Spinal cord (tissue), 10 donors: ENCODE measurements at places on chromosomes 3 and 15. TPM values are rescaled to one million over a fixed set of nuclear protein-coding genes. Genes with fewer than 3 reads are reported as not detected.

ZNF660 gene
- polyA plus RNA-seq: 9.3 TPM

TGM4 gene
- polyA plus RNA-seq: 0.08 TPM

CPB1 gene
- 0.19 TPM for polyA plus RNA-seq

STAC gene
- 7.2 TPM for polyA plus RNA-seq

RLBP1 gene
- 3.6 TPM for polyA plus RNA-seq

NRG4 gene
- 7.3 TPM for polyA plus RNA-seq

PSMD6 gene
- 88.3 TPM for polyA plus RNA-seq

ALDH1A3 gene
- polyA plus RNA-seq: 2.5 TPM

ALDH1A2 gene
- 23.4 TPM for polyA plus RNA-seq

PAK6 gene
- 25.7 TPM for polyA plus RNA-seq

MNS1 gene
- 15.9 TPM for polyA plus RNA-seq

CPNE9 gene
- 6.1 TPM for polyA plus RNA-seq

CYP1A1 gene
- 1.2 TPM for polyA plus RNA-seq

FURIN gene
- polyA plus RNA-seq: 24.9 TPM

ARNT2 gene
- 130 TPM for polyA plus RNA-seq

AMOTL2 gene
- polyA plus RNA-seq: 82.0 TPM

RBP2 gene
- 0.38 TPM for polyA plus RNA-seq

PP2D1 gene
- polyA plus RNA-seq: 1.1 TPM

IL5RA gene
- 8.1 TPM for polyA plus RNA-seq

GJD2 gene
- polyA plus RNA-seq: 16.6 TPM
